GM23338 (cell line): ENCODE measurements at places on chromosomes 2 and 18.

DNA sequence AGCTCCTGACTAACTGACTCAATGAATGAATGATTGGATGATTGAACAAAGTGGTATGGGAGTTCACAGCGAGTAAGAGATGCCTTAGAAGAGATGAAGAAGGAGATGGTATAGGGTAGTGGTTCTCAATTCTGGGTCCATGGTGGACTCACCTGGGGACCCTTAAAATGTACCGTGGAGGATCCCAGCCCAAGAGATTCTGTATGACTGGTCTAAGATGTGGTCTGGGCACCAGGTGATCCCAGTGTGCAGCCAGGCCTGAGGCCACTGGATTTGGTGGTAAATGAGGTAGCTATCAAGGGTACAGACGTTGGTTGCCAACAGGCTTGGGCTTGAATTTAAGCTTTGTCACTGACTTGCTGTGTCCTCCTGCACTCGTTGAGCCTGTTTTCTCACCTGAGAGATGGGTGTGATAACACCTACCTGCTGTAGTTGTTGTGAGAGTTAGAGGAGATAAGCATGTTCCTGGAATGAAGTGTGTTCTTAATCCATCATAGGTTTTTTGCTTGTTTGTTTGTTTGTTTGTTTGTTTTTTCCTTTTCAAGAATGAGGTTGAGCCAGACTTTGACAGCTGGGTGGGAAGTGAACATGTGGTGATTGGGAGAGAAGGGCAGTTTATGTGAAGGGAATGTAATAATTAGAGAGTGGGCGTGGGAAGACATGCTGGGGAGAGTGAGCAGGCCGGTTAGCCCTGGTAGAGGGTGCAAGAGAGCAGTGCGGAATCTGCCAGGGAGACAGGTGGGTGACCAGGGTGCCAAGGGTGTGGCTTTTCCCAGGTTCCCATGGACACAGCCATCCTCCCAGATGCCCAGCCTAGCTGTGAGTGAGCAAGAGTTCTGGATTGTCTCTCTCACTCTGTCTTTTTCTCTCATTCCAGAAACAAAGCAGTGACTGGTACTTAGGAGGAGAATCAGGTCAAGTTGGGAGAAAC, 31.4 kb upstream of the IL1B start:
- DNase-seq = no peak

DNA sequence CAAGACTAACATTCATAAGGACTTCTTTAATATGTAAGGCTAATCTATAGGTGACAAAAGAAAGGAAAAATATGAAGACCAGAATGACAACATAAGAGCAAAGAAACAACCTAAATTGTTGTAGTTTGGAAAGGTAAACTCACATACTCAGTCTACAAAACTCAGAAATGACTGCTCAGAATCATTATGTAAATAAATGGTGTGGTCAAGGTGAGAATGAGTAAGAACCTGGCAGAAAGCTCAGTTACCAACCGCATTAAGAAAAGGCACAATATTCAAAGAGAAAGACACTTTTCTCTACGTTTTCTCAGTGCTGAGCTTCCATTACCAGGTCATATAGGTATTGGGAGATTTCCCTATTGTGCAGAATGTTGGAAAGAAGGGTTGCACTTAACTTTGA, 15.8 kb downstream of the ATF2 start:
- no peak for DNase-seq

DNA sequence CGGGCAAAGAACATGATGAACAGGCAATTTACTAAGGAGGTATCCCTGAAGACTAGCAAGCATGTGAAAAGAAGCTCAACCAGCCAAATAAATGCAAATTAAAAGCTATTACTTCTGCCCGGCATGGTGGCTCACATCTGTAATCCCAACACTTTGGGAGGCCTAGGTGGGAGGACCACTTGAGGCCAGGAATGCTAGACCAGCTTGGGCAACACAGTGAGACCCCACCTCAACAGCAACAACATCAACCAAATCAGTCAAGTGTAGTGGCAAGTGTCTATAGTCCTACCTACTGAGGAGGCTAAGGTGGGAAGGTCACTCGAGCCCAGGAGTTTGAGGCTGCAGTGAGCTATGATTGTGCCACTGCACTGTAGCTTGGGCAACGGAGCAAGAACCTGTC, 139.1 kb downstream of the MEP1B start:
- DNase-seq = no peak

DNA sequence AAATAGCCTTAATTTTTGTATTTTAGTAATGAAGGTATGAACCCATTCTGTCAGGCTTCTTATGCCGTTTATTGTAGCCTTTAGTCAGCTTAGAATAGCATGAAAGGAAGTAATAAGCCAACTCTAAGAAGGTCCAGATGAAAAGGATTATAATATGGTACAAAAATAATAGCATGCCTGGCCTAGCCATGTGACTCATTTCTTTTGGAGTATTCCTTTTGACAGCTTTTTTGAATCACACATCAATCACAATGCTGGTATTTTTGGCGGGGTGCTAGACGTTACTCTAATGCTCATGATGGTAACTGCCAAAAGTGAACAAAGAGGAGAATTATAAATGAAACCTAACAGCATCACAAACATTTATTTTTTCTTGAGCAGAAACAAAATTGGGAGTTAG, 19.9 kb downstream of the FMNL2 start:
- no peak for DNase-seq

DNA sequence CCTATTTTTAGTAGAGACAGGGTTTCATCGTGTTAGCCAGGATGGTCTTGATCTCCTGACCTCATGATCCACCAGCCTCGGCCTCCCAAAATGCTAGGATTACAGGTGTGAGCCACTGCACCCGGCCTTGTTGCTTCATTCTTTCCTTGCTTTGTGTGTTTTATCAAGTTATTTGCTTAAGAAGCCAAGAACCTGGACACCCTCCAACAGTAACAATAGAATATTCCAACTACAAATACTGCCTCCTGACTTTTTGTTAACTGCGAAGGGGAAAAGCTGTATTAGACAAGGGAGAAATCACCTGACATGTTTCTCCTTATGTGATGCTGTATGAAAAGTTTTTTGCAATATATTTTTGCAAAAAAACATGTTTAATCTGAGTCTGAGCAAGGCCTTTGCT, 297.2 kb downstream of the NCKAP5 start:
- DNase-seq = no peak

- DNase-seq = peak; percentile 75
Observed at GRCh38 chr18:11752116-11752911, 63.2 kb downstream of the GNAL start.

- DNase-seq = no peak
Observed at GRCh38 chr18:25067275-25068025, 284.5 kb downstream of the ZNF521 start.

GRCh38 chr2:75892490-75892889, 181.8 kb upstream of the GCFC2 start:
- no peak for DNase-seq

- no peak for DNase-seq
Observed at GRCh38 chr18:48454261-48454757, 45.1 kb upstream of the ZBTB7C start.

DNA sequence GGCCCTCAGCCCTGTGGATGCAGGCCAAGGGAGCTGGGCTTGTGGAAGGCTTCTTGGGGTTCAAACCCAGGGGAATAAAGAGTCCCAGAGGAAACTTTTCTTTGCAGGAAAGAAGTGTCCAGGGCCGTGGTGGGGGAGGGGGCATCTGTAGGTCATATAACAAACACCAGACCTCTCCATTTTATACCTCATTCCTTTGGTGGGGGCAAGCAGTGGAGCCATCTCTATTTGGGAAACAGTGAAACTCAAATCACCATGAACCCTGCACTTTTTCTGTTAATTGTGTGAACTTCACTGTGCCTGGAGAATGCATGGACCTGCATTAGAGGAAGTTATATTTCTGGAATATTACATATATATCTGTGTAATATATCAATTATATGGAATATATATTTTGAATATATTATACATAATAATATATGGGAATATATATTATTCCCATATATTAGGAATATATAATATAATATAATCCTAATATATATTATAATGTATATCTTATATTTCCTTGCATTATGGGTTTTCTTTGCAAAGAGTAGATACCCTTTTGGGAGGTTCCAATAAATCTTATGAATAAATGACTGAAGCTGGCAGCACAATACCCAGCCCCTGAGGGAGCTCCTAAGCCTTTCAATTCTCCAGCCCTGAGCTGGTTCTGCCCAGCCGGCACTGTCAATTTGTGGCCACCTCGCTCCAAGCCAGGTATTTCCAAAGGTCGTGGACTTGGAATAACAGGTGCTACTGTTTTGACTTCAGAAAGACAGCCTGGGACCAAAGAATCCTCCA, 97.7 kb upstream of the PKDCC start:
- DNase-seq = peak; percentile 51

DNA sequence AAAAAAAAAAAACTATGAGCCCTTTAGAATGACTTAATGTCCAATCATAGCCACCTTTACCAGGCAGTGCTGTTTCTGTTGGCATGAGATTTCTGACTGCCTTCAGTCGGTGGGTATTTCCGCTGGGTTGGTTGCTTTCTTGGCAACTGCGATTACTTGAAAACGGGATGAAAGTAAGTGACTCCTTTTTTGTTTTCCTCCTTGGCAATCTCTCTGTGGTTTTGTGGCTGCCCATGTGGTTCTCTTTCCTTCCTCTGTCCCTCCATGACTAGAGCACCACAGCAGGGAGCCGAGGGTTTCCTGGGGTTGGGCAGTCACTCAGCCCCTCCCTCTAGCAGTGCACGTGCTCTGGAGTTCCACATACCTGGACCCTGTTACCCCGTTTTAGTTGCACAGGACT, 112.1 kb downstream of the KLHL29 start:
- peak; percentile 46 for DNase-seq

- DNase-seq = no peak
Observed at GRCh38 chr2:204042401-204042800, 105.8 kb downstream of the ICOS start.

GRCh38 chr2:111142101-111142500, 21.4 kb downstream of the BCL2L11 start:
- no peak for DNase-seq

DNA sequence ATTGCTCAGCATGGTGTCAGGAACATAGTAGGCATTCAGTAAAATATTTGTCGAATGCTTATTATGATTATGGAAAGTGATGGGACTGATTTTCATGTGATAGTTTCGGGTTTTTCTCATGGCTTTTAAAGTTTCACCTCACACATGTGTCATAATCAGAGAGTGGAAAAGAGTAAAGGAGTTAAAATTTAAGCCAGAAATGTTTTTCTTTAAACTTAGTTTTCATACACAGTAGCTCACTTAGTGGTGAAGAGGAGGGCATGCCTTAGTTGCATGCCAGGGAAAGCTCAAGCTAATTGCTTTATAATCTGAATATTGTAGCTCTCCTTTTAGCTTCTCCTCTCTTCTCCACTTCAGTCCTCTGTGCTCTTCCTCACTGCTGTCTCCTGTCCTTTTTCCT, 38.0 kb downstream of the EHBP1 start:
- no peak for DNase-seq

DNA sequence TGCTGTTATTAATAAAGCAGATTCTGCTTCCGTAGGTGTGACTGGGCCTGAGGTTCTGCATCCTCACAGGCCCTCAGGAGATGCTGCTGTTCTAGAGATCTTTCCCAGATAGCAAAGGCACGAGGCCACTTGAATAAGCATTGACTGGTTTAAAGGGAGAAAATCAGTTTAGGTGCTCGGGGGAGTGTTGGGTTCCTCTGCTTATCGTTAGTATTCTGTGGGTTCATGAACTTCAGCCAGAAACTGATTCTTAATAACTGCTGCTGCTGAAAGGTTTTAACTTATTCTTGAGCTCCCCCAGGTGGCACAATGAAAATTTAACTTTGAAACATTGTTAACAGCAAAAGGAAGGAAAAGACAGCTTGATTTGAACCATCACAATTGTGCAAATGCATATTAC, 56.9 kb downstream of the ITGA6 start:
- DNase-seq = peak; percentile 35

GRCh38 chr18:66495844-66496243, 108.0 kb downstream of the CDH19 start:
- DNase-seq = peak; percentile 90

GRCh38 chr2:98468621-98469236, 24.1 kb downstream of the INPP4A start:
- no peak for DNase-seq

DNA sequence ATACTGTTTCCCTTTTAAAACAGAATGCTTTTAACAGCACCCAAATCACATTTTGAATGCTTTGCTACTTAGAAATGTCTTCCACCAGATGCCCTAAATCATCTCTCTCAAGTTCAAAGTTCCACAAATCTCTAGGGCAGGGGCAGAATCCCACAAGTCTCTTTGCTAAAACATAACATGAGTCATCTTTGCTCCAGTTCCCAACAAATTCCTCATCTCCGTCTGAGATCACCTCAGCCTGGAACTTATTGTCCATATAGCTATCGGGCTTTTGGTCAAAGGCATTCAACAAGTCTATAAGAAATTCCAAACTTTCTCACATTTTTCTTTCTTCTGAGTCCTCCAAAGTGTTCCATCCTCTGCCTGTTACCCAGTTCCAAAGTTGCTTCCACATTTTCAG, 1374.5 kb upstream of the NXPH2 start:
- DNase-seq = no peak

- DNase-seq = no peak
Observed at GRCh38 chr2:38016219-38016618, 59.7 kb downstream of the CYP1B1 start.
